ENCODE measurements at places on chromosomes 3 and 15. TPM values are rescaled to one million over a fixed set of nuclear protein-coding genes. Genes with fewer than 3 reads are reported as not detected.
A peak's percentile ranks its signal among the peaks of the same experiment; 100 is the strongest.

Gene ZNF501
- total RNA-seq: 2.6 TPM

Gene EAF1
- total RNA-seq: 31.1 TPM

- no peak overlapping the region for H3K4me3 ChIP-seq
- no peaks in the 10 kb centered on the region for H3K4me1 ChIP-seq
Observed at GRCh38 chr3:144770281-144770680, 798.7 kb downstream of the DIPK2A start.

- H3K4me3 ChIP-seq: no peak overlapping the region
- no peaks in the 10 kb centered on the region for H3K4me1 ChIP-seq
- no peak for DNase-seq
- no peaks in the 10 kb centered on the region for H3K27me3 ChIP-seq
- H3K36me3 ChIP-seq: no peaks in the 10 kb centered on the region
- H3K27ac ChIP-seq: no peak overlapping the region
Observed at GRCh38 chr3:125428216-125428830, 53.2 kb upstream of the ZNF148 start.

- H3K36me3 ChIP-seq: no peaks in the 10 kb centered on the region
- H3K27ac ChIP-seq: peak overlapping the region; percentile 76
- H3K4me3 ChIP-seq: peak overlapping the region; percentile 49
- H3K27me3 ChIP-seq: no peaks in the 10 kb centered on the region
Observed at GRCh38 chr3:184568924-184569829, 7.6 kb downstream of the EPHB3 start.

Gene CLDN1
- total RNA-seq: 0.37 TPM

Gene BFSP2
- total RNA-seq: not detected

Gene ONECUT1
- not detected for total RNA-seq

GRCh38 chr15:80929225-80929624, 60.4 kb downstream of the MESD start:
- H3K4me1 ChIP-seq: no peaks in the 10 kb centered on the region

- H3K4me1 ChIP-seq: peaks cover 7% of the 10 kb centered on the region
- no peaks in the 10 kb centered on the region for H3K27me3 ChIP-seq
- no peak overlapping the region for H3K27ac ChIP-seq
- DNase-seq: peak; percentile 94
Observed at GRCh38 chr15:78000091-78000926, 77.2 kb downstream of the TBC1D2B start.

GRCh38 chr3:31561891-31562290, 29.2 kb downstream of the STT3B start:
- H3K27me3 ChIP-seq: no peaks in the 10 kb centered on the region
- no peak overlapping the region for H3K27ac ChIP-seq
- peaks cover 6% of the 10 kb centered on the region for H3K4me1 ChIP-seq
- no peak for DNase-seq
- no peak overlapping the region for H3K4me3 ChIP-seq

DNA sequence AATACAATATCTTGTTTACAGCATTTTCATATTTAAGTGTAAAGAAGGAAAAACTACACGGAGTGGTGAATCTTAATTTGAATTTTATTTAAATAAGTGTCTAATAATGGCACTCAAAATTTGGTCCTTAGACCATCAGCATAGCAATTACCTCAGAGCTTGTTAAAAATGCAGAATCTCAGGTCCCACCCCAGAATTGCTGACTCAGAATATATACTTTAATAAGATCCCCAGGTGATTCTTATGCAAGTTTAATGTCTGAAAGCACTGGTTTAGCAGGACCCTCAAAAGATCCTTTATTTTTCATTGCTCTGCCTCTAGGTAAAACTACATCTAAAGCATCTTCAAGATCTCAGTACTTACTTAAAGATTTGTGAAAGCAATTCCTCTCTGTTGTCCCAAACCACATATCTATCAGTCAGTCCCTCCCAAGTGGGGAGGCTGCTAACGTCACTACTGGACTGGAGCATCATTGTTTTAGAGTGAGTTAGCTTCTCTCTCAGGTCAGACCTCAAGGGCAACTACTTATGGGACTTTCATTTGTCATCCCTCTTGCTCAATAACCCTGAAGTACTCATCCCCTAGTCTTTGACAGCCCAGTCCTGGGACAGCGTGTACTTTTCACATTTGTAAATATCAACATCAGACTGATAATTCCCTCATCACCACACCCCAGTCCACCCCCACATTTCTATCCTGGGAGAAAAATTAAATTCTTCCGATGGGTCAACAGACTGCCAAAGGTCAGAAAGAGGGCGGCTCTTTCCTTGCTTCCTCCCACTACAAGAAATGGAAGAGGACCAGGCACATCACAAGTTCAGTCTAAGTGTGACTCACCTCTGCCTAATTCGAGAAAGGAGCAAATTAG, 76.7 kb downstream of the CBLB start:
- no peaks in the 10 kb centered on the region for H3K27me3 ChIP-seq
- DNase-seq: peak; percentile 47
- H3K4me3 ChIP-seq: no peak overlapping the region
- peaks cover 16% of the 10 kb centered on the region for H3K4me1 ChIP-seq

Gene CCDC33
- 0.16 TPM for total RNA-seq

Gene THAP10
- total RNA-seq: 14.9 TPM

DNA sequence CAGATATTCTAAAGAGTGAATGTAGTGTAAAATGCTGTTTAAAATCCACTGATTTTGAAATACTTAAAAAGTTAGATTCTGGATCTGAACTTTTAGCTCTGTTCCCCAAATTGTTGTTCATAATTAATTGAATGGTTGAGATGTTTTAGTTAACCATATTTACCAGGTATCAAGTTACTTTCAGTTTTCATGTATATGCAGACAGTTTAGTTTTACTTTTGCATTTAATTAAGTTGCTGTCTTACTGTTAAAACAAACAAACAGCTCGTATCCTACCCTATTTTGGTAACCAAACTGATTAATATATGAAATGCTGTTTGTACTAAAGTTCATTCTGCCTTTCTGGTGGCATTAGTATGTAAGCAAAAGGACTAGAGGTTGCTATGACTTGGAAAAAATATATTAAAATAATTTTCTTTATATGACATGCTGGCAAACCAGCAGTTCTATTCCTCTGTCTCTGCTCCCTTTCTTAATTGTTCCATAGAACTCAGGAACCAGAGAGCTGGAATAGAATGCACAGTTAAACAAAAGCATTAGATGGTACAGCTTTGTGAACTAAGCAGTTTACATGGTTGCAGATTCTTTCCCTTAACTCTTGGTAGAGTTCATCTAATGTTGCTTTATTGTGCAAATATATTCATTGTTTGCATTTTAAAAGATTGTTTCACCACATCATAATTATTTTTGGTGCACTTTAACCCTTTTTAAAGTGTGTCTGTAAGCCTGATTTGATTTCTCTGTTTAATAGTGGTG, 39.5 kb upstream of the SCAANT1 start:
- DNase-seq: no peak
- no peaks in the 10 kb centered on the region for H3K27me3 ChIP-seq
- no peaks in the 10 kb centered on the region for H3K4me1 ChIP-seq
- no peak overlapping the region for H3K27ac ChIP-seq
- no peaks in the 10 kb centered on the region for H3K36me3 ChIP-seq
- H3K4me3 ChIP-seq: no peak overlapping the region

DNA sequence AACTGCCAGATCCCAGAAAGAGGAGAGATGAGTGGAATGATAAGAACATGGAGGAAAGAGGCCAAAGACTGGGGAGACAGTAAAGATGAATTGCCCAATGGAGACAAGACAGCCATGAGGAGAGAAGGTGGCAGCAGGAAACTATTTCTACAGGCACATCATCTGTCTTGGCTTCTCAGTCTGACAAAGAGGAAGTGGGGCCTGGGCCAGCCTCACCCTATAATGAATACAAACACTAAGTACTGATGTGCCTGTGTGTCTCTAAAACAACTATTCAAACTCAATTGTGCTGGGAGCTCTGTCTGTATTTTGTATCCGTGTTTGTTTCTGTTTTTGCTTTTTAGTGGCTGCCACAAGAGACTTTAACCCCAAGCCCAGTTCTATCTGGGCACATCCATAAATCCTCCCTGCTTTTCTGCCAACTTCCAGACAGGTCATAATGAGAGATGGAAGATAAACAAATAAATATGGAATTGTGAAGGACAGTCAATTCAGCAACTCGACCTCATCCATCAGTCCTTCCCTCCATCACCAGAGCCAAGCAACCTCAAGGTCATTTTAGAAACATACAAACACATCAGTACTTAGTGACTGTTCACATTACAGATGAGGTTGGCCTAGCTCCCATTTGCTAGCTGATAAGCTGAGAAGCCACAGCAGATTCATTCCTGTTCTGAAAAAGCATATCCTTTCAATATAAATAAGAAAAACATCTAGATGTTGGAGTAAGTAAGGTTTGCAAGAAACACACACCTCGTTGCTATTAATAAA, 116.7 kb downstream of the CADPS start:
- H3K4me1 ChIP-seq: no peaks in the 10 kb centered on the region
- H3K27me3 ChIP-seq: no peaks in the 10 kb centered on the region
- no peak overlapping the region for H3K27ac ChIP-seq
- H3K4me3 ChIP-seq: no peak overlapping the region
- no peaks in the 10 kb centered on the region for H3K36me3 ChIP-seq

DNA sequence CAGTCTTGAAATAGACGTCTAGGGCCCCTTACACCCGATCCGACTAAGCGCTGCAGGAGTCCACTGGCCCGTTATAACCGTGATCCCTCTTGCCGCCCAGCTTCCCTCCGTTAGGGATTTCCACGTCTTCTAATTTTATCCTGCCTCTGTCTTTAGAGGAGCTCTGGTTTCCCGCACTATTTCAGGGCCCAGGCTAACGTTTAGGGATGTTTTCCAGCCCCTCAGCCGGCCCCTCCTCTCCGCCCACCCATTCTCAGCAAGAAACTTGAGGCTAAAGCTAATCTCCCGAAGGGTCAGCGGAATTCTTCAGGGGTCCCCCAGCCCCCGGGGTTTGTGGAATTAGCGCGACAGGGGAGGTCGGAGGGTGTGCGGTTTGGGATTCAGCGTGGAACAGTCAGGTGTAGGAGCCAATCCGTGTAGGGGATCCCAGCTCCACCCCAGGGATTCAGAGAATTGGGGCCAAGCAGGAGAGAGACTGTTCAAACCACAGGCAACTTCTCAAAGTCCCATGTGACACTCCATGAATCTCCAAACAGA, 1.6 kb downstream of the PTX3 start:
- H3K4me1 ChIP-seq: no peaks in the 10 kb centered on the region
- H3K27ac ChIP-seq: peak overlapping the region; percentile 56
- H3K4me3 ChIP-seq: peak overlapping the region; percentile 44
- H3K36me3 ChIP-seq: no peaks in the 10 kb centered on the region
- DNase-seq: no peak

GRCh38 chr15:33030315-33030714, 164.2 kb downstream of the FMN1 start:
- no peak for DNase-seq
- H3K4me1 ChIP-seq: peaks cover 46% of the 10 kb centered on the region
- H3K36me3 ChIP-seq: no peaks in the 10 kb centered on the region
- no peaks in the 10 kb centered on the region for H3K27me3 ChIP-seq
- peak overlapping the region; percentile 75 for H3K27ac ChIP-seq
- no peak overlapping the region for H3K4me3 ChIP-seq

DNA sequence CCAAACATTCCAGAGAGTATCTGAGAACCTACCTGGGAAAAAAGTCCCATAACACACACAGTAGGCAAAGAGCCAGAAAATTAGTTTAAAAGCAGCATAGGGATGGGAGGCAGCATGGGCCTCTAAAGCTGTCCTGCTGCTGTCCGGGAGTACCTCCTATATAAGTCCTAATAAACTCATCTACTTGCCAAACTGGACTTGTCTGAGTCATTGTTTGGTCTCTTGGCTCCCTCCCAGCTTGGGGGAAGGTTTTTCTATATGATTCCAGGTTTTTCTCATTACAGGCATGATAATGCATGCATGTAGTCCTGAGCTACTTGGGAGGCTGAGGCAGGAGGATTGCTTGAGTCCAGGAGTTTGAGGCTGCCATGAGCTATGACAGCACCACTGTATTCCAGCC, 17.5 kb upstream of the HACD2 start:
- H3K36me3 ChIP-seq: no peaks in the 10 kb centered on the region
- no peak overlapping the region for H3K4me3 ChIP-seq
- no peak for DNase-seq
- peaks cover 10% of the 10 kb centered on the region for H3K4me1 ChIP-seq

GRCh38 chr3:181694805-181695660, 16.7 kb upstream of the SOX2 start:
- no peaks in the 10 kb centered on the region for H3K36me3 ChIP-seq
- H3K4me1 ChIP-seq: peaks cover 17% of the 10 kb centered on the region

GRCh38 chr3:194685718-194686413, at the start of gene FAM43A:
Gene FAM43A (plus strand): TSS chr3:194685883. CDS start chr3:194686827, 944 bp downstream.
- no peaks in the 10 kb centered on the region for H3K36me3 ChIP-seq
- peak; percentile 97 for DNase-seq
- H3K4me1 ChIP-seq: peaks cover 52% of the 10 kb centered on the region
- peak within 1 kb of the TSS; percentile 54 for H3K4me3 ChIP-seq
- H3K27ac ChIP-seq: peak within 1 kb of the TSS; percentile 87

Gene LNP1
- total RNA-seq: not detected

Gene MYZAP
- total RNA-seq: 8.2 TPM
